ENCODE measurements at places on chromosomes 6 and 20.
A peak's percentile ranks its signal among the peaks of the same experiment; 100 is the strongest.

DNA sequence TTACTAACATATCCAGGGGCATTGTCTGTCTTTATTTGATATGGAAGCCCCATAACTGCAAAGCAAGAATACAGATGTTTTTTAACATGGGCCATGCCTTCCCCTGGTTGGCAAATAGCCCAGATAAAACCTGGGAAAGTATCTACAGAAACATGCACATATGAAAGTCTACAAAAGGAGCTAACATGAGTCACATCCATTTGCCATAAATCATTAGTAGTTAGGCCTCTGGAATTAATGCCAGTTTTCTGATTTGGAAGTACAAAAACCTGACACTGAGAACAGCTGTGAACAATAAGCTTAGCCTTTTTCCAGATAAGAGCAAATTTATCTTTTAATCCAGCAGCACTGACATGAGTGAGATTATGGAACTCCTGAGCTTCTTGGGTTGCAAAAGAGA, 418.0 kb upstream of the IMPG1 start:
- no peak for DNase-seq

DNA sequence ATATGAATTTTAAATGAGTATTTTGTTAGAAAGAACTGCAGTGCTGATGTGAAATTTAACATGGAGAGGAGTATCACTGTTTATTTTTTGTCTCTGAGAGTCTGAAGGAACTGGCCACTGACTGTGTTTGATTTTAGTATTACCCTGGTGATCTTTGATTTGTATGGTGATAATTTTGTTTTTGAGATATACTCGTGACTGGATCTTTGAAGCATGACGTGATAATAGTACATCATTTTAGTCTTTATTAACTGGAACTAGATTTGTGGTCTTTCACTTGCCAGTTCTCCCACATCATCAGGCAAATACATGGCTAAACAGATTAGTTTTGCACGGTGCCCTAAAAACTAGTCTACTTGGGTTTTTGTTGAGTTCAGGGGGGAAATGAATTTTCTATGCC, 55.5 kb downstream of the ARID1B start:
- DNase-seq: no peak

- no peak for DNase-seq
Measured at GRCh38 chr20:17059465-17059864, 167.4 kb upstream of the PCSK2 start.

DNA sequence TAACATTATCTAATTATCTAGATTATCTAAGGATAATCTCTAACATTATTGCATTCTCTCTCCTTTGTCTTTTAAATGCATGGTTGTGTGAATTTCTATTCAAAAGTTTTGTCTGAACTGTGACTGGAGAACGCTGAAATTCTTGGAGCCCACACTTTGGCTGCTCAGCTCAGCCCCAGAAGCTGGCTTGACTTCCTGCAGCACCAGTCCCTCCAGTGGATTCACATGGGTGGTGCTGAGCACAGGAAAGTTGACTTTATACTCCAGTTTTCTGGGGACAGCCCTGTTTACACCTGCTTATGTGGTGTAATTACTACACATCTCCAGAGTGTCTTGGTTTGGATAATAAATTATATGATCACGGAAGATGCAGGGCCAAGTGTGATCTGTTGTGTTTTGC, 255.1 kb upstream of the NOX3 start:
- DNase-seq: no peak

DNA sequence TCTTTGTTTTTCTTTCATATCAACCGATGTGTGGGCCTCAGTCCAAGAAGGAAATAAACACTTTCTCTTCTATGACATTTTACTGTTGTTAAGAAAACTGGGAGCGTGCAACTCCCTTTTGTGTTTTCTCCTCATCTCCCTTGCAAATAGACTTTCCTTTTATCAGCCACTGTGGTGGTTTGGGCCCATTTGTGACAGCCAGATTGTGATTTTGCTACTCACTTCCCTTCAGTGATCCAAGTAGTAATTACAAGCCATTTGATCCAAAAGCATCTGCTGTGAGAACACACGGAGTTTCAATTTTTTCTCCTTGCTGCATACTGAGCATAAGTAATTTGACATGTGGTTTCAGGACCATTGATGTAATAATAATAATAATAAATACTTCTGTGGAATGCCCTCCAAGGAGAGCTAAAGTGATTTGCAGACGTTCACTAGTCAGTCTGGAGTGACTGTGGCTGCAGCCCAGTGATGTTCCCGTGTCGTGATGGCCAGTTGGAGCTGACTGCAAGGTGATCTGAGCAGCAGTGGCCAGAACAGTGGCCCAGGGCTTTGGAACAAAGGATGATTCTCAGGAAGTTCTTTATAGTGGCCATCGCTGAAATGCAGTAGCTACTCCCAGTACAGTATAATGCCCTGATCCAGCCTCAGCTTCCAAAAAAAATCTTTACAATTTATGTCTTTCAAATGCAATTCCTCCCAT, 91.9 kb upstream of the CLDN20 start:
- DNase-seq: no peak

GRCh38 chr6:22401206-22401605, 104.4 kb upstream of the PRL start:
- DNase-seq: no peak

GRCh38 chr6:6886886-6887285, 220.9 kb upstream of the RREB1 start:
- DNase-seq: no peak

GRCh38 chr20:53920647-53921245, 149.6 kb downstream of the BCAS1 start:
- no peak for DNase-seq

- no peak for DNase-seq
Measured at GRCh38 chr6:145538989-145539388, 196.3 kb downstream of the EPM2A start.

- DNase-seq: no peak
Measured at GRCh38 chr6:41373627-41373918, 38.2 kb downstream of the NCR2 start.

DNA sequence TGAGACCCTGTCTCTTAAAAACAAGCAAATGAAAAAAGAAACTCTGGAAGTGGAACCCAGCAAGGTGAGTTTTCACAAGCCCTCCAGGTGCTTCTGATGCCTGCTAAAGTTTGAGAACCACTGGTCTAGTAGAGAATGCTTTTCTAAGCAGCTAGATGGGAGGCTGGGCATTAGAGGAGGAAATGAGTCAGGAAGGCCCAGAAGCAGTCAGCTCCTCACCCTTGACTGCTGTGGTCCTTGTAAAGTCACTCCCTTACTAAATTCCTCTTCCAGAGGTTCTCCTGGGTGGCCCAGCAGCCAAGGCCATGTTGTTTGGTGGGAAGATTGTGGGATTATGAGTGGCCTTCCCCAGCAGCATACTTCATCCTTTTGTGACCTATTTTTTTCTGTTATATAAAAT, 52.0 kb upstream of the FYN start:
- DNase-seq: no peak

GRCh38 chr6:126017668-126018067, 31.3 kb downstream of the TRMT11 start:
- DNase-seq: no peak

GRCh38 chr6:117531346-117531745, 48.9 kb downstream of the DCBLD1 start:
- no peak for DNase-seq

GRCh38 chr6:88561034-88561953, 395.1 kb upstream of the CNR1 start:
- no peak for DNase-seq

GRCh38 chr20:15561707-15562404, 1011.4 kb downstream of the KIF16B start:
- peak; percentile 34 for DNase-seq

DNA sequence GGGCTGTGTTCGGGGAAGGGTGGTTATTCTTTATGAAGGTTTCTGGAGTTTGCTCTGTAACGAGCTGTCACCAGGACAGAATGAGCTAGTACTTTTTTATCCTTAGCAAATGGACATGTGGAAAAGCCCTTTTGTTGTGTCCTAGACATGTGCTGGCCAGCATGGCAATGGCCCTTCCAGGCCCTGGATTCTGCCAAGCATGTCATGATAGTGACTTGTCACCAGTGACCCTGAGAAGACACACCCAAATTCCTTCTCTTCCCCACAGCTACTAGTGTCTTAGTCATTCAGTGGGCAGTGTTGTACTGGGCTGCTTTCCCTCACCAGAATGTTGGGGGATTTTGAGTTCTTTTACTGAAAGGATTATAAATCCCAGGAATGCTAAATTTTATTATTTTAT, 74.0 kb upstream of the XRN2 start:
- no peak for DNase-seq

DNA sequence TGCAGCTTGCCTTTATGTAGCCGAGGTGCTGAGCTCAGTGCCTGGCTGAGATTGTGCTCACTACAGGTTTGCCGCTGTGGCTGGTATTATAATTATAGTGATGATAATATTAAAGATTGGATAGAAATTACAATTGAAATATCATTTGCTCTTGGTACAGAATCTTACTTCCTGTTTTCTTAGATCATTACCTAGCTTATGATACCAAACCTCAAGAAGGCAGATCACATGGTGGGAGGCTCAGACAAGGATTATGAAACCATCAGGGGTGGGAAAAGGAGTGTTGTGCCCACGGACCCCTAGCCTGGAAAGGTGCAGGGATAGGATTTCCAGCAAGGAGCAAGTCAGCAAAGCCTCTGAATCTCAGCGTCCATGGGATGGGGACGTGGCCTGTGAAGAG, 70.6 kb downstream of the IGF2R start:
- no peak for DNase-seq

DNA sequence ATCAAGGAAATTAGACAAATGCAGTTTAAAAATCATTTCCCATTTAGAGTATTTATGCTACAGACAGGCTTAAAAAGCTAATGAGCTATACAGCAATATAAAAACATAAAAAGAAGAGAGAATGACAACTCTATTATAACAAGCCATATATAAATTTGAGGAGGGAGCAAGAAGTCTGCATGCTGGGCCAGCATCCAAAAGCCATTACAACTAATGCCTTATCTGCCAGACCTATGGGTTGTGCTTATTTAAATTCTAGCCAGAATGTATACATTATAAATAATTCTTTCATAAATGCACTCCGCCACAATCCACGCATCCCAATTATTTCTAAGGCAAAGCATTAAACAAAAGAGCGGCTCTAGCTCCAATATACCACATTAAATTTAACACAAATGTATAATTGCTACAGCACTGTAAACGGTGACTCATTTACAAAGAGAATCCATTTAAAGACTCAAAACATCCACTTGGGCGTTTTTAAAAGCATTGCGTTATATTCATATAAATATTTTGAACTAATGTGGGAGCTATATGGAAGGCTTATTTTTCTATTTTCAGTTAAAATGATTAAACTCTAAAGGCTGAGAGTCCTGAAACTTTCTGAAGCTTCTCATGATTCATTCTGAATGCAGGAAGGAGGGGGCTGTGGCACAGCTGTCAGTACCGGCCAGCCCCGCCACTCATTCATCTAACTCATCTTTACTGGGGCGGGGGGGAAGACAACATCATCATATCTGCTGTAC, 37.7 kb upstream of the RAB22A start:
- DNase-seq: no peak

DNA sequence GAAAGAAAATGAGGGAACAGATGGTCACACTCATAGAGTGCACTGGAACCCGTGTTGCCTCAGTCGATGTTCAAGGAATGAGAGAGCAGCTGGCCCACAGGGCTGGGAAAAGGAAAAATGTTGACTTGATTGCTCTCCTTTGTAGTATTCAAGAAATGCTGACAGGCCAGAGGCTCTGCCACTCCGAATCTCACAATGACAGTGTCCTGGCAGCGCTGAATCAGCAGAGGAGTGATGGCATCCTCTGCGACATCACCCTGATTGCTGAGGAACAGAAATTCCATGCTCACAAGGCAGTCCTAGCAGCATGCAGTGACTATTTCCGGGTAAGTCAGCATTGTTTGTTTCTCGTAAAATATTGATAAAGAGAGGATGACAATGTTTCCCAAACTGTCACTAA, 51.3 kb downstream of the KLHL32 start:
- no peak for DNase-seq

GRCh38 chr6:37454420-37455140, 21.6 kb downstream of the CMTR1 start:
- no peak for DNase-seq

DNA sequence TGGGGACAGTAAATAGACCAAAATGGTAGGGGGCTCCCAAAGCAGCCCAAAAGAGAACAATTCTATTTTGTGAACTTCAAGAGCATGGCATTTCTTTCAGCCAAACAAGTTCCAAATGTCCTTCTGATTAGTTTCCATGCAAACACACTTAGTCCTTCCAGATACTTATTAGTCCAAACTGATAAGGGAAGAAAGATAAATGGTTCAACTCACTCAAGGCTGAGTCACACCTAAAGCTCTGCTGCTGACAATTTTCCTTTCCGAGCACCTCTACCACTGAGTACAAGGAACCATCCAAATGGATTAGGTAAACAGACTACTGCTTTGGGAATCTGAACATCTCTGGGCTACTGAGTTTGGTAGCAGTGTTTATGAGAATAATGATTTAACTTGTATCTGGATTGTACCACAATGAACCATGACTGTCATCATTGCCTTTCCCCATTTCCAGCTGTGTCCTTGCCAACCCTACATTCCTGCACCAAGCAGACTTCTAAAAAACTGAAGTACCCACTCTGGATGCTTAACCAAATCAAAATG, 71.2 kb downstream of the TNFRSF21 start:
- DNase-seq: no peak

DNA sequence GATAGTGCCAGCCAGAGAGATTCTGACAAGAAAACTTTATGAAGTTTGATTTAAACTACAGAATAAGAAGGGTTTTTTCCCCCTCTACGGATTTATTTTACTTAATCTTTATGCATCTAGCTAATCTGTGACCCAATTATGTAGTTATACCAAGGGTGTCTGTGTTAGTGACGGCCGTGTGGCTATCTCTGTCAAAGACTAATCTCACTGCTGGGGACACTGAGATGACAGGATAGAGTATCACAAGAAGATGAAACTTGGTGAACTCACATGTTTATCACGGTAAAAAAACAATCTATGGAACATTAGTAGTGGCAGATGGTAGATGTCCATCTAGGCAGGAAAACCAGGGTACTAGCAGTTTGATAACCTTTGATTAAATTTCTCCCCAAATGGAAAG, 149.7 kb downstream of the AHI1 start:
- no peak for DNase-seq

GRCh38 chr20:4170621-4171537, 155.5 kb upstream of the RNF24 start:
- DNase-seq: no peak

DNA sequence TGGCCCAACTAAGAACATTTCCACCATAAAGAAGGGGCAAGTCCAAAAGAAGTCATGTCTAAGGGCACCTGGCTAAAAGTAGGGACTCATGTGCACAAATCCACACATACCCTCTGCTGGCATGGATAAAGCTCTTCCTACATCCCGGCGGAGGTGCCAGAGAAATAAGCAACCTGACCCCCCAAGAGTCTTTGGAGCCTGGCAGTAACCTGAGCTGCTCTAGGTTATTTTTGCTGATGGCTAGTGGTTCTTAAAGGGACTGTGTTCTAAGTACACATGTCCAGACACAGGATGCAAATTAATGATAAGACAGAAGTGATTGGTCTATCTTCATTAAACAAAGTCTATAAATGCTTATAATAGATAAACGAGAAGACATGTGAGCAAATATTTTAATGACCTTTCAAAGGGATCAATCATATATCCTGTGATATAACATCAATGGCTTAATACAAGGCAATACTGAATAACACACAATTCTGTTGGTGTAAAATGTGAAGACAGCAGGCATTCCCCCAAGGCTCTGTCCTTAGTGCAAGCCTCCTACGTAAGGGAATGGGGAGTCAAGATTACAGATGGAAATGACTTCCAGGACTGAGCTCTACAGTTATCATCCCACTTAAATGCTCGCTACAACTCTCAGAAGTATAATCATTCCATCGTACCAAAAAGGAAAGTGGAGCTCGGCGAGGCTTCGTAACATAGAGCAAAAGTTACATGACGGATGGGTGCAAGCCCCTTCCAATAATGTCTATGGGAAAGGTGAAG, 52.5 kb downstream of the HIVEP2 start:
- no peak for DNase-seq

Measured in NCI-H1048 (cell line).